Bronchial epithelial cell (primary cell): ENCODE measurements at places on chromosomes 4 and X. TPM values are rescaled to one million over a fixed set of nuclear protein-coding genes. Genes with fewer than 3 reads are reported as not detected.

- no peak for DNase-seq
Measured at GRCh38 chr4:52822583-52822971, 39.5 kb upstream of the RASL11B start.

DNA sequence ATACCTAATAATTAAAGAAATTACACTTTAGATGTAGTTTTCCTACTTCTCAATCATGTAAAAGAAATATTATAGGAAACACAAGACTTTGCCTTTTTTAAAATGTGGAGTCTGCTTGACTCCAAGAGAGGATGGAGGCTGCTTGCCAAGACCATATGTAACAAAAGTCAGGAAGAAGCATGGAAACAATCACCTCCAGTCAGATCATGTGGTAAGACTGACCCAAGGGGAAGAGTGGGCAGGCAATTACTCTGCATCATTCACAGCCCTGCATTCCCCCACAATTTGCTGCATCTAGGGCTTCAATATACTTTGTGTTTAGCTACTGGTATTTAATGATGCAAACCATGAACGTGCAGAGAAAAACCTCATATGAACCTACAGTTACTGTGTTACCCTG is 78.0 kb upstream of the RXFP1 start:
- DNase-seq: no peak

- peak; percentile 22 for DNase-seq
Measured at GRCh38 chrX:114611018-114611619, 27.2 kb downstream of the HTR2C start.

GRCh38 chr4:126777649-126778048 is 855.1 kb upstream of the INTU start:
- peak; percentile 58 for DNase-seq

DNA sequence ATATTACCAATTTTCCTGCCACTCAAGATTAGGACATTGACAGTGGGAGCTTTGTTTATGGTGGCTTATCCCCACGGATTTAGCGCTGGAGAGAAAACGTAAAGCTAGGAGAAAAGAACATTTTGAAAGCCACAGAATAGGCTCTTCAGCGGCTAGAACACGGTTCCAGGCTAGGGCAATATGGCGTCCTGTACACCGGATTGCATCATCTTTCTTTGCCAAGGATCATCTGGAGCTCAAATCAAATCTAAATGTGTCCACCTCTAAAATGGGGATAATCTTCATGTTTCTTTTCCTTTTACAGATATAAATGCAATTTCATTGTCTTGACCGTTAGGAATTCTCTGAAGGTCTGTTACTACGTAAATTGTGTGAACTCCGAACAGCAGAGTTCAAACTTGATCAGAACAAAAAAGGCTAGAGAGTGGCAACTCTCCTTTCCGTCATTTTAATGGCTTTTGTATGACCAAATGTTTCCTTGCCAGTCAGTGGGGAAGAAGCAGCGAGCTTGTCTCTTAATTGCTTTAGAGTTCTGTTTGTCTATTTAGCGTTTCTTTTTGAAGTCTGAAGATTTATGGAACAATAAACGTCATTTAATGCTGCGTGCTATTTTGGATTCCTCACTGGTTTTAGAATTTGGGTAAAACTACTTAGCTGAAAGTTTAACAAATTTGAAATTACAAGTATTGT is 2.6 kb upstream of the WWC2 start:
- DNase-seq: no peak

GRCh38 chr4:61173799-61174198 is 26.3 kb upstream of the ADGRL3 start:
- peak; percentile 58 for DNase-seq

GRCh38 chr4:142840516-142841123 is 5.5 kb downstream of the INPP4B start:
- DNase-seq: peak; percentile 61

DNA sequence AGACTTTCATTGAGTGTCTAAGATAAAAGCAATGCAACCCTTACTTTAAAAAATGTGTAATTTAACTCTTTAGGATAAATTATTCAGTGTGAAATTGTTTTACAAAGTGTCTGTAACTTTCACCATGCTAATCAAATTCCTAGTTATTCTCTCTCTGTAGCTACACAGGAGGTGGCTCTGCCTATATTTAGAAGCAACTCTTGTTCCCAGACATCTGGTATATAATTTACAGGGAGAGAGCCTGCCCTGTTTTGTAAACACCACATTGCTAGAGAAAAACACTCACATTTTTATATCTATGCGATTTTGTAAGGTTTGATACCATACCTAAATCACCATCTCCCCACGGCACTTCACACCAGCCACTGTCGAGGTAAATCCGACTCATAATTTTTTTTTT is 35.5 kb upstream of the SPATA4 start:
- no peak for DNase-seq

DNA sequence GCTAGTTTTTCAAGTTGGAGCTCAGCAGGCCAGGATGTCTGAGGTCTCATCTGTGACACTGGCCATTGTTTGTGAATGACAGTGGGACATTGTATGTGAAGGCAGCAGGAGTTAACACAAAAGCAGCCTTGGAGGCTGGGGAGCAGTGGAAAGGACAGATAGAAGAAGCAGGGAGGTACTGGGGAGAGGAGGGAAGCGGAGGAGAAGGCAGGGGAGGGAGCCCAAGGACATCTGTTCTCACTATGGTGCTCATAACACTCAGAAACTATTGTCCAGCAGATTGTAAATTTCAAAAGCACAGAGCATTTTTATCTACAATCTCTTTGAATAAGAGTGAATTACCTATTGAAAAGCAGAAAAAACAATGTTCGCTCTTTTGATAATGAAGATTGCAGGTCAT is 253.6 kb upstream of the DIPK2B start:
- DNase-seq: no peak

DNA sequence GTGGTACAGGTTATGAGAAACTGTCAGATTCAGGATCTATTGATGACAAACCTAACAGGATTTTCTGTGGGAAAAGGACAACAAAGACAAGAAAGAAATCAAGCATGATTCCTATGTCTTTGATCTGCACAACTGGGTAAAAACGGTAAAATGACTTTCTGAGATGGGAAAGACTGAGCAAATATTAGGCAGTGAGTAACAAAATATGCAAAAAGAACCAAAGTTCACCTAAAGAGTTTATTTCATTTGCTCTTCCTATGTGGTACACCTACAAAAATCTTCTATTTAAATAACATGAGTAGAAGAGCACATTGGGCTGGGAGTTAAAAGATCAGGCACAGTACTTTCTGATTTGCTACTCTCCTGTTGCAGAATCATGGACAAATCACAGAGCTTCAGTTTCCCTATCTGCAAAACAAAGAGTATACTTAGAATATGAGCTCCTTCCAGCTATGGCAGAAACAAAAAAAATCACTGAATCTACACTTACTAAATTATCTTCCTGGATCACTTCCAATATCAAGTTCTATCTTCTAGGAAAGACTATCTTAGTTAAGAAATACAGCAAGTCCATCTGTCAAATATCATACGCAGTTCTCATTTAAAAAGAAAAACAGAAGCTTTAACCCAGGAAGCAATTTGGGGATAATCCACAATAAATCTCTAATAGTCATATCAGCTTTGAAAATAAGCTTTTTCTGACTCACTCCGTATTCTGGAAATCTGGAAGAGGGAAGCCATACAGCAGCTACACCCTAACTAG is 37.4 kb downstream of the NFXL1 start:
- DNase-seq: no peak

DNA sequence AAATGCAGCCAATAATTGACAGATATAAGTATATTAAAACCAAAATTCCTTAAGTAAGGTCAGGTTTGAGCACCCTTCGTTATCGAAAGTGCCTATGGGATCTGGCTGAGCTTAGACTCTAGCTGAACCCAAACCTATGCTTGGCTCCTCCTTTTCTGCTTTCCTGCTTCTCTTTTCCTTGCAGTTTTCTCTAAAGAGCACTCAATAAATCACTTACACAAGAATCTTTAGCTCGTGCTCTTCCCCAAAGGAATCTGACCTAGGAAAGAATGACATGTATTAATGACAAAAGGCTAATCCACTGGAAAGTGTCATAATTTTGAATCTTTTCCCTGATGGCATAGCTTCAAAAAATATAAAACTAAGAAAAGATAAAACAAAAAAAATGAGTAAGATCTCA is 282.7 kb downstream of the DKK2 start:
- no peak for DNase-seq

DNA sequence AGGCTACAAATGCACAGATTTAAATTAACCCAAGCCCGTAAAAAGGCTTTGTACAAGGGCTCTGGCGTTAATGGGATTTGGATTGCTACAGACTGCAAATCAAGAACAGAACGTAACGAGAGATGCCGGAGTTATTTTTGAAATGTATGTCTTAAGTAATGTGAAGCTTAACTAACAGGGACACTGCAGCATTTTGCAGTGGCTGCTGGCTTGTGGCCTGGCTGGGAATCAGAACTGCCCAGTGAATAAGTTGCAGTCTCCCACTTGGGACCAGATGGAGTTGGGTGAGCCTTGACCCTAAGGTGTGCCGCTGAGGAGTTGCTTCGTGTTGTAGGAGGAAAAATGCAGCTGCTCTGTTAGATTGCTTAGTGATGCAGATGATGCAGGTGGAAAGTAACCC is 318.4 kb downstream of the DHX15 start:
- no peak for DNase-seq

DNA sequence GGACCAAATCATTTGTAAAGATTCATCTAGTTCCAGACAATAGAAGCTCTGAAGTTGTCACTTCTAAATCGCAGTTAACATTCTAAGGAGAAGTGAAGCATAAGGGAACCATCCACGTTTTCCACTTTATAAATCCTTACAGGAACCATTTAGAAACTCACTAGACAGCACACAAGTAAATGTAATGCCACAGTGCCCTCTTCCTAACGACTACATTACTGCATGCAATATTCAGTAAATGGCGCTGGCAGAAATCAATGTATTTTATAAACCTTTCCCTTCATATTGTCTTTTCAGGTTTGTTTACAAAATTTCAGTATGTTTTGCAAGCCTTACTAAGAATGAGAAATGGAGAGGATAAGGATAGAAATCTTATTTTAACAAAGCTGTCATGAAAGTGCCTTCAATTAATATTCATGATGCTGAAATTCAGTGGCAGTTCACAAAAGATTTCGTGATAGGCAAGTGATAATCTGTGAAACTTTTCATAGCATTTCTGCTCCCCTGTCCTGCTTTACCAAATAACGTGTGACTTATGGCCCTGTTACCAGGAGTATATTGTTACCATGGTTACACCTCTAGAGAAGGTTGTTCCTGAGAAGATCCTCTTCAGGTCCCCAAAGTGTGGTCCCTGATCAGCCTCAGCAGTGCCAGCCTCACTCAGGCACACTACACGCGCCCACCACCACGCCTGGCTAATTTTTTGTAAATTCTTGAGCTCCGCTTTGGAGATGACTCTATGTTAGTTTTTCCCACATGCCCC is 54.2 kb downstream of the TMA16 start:
- DNase-seq: peak; percentile 50

GRCh38 chr4:5018096-5018495 is 1.2 kb downstream of the CYTL1 start:
- no peak for DNase-seq

DNA sequence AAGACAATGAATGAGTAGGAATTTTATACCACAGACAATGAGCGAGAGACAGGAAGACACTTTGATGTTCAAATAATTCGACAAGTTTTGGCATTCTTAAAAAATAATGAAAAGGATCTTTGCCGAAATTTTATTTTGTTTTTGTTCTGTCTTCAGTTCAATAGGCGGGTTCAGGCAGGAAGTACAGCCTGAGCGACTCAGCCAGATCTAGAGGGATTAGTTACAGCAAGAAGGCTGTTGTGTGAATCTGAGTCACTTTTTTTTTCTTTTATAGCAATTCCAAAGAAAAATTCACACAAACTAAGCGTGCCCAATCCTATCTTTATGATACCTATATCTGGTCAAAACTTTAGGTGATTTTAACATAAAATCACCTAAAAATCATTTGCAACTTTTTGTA is 505.4 kb upstream of the FAM241A start:
- peak; percentile 65 for DNase-seq

GRCh38 chr4:186335793-186336192 is 69.8 kb downstream of the F11 start:
- no peak for DNase-seq

DNA sequence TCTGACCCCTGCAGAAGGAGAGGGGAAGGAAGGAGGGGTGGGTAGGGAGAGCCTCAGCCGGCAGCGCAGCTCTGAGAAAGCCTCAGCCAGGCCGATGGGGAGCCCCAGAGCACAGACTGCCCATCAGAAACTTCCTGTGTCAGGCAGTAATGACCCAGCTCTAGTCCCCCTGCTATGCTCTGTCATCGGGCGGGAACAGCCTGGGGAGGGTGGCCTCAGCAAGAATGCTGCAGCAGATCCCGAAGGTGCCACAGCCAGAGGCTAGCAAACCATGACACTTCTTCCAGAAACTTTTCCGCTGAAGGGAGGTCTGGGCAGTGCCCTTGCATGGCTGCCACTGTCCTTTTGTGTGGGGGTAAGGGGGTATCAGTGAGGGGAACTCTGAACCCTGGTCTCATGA is 279.0 kb downstream of the BCOR start:
- no peak for DNase-seq

DNA sequence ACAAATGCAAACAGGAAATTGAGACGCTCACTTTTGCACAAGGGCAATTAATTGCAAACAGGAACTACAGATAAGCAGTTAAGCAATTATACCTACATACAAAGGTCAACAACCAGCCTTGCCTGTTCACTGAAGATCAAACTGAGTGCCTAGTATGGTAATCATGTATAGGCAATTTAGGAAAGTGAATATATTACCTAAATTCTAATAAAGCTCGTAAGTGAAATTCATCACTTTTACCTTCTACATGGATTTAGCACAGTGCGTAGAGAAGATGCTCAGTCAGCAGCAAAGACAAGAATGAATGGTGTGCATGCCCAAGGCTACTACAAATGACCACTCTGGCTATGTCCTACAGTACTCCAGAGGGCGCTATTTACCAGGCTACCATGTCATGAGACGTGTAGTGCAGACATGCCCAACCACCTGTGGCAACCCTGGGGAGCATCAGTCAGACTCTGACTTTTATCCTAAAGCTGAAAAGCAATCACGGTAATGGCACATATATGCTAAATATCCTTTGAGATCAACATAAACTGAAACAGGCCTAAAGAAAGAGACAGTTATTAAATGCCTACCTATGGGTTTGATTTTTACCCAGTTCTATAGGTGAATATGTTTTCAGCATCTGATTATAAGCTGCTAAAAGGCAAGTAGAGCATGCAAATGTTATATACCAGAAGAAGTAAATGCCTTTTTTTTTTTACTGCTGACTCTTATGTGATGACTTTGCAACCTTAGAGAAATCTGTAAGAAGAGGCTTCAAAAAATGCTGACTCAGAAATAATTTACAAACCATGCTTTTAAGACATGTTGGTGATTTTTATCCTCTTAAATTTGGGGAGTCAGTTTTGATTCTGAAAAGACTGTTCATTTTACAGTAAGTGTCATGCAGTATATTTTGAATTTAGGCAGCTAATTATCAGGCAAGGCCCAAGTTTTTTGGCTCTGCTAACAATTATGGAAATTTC is 178.0 kb downstream of the PPP3CA start:
- DNase-seq: peak; percentile 74

ADH1A gene
- total RNA-seq: not detected in 2 replicates

GYPE gene
- not detected in 2 replicates for total RNA-seq

GAGE13 gene
- not detected in 2 replicates for total RNA-seq

STBD1 gene
- 9.5 and 10.0 TPM in 2 replicates for total RNA-seq

ZNF141 gene
- 7.0 and 8.2 TPM in 2 replicates for total RNA-seq

TLR1 gene
- 0.13 and 0.26 TPM in 2 replicates for total RNA-seq

DRD5 gene
- not detected in 2 replicates for total RNA-seq
